ENCODE measurements at places on chromosomes 7 and 10.

- no peak for DNase-seq
Measured at GRCh38 chr10:30057421-30057841, 2.0 kb downstream of the JCAD start.

DNA sequence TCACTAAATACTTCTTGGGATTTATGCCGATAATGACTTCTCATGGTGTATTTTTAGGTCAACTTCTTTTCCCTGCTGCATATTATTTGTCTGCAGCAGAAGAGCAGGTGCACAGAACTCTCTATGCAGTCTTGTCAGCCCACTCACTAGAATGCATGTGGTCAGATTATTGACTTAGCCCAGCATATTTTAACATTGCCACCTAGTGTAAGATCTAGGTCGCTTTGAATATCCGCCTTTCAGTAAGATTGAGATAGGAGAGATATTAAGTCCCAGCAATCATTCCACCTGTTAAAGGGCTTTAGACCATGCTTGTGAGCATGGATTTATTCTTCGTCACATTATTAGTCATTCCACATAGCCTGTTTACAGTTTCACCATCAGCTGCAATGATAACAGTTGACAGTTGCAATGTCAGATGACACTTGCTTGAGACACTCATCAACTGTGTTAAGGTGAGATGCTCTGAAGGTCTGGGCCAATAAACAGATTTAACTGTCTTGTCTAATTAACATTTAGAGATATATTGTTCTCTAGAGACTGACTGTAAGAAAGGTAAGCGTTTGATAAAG lies 491.7 kb downstream of the ARL4A start:
- no peak for DNase-seq

DNA sequence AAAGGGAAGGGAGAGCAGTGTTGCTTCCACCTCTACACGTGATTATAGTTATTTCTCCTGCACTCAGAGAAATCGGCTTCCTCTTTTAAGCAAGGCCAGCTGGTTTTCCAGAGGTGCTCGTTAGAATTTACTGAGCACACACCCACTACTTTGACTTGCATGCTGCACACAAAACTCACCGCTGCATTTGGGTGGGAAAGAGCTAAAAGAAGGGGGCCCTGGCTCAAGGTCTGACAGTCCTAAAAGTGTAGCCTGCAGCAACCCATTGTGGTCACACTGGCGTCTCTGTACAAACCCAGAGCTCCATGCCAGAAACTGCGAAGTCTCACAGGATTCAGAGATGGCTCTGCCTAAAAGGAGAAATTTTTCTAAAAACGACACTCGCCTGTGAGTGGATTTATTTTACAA lies 133.7 kb downstream of the SLC25A13 start:
- no peak for DNase-seq

DNA sequence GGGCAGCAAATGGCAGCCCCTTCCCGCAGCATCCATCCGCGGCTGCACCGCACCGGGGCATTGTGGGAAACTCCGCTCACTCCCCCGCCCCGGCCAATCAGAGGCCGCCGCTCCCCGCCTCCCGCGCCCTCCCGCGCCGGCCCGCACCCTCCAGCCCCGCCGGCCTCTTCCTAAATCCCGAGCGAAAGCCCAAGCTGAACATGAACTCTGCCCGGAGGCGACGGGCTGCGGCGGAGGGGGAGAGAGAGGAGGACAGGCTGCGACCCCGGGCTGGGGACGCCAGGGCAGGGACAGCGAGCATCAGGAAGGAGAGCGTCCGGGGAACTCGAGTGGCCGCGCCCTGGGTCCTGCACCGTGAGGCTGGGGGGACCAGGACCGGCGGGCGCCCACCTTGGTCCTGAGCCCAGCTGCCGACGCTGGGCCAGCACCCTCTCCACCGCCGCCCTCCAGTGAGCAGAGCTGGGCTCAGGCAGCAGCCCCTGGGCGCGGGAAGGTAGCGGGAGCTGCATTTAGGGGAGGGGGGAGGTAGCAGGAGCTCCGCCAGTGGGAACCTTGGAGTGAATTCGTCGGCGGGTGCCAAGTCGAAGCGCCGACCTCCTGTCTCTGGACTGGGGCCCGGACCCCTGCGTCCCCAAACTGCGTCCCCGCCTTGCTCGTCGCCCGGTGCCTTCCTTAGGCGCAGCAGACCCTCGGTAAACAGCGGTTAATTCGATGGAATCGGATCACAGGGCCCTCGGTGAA lies at the start of gene DGKI:
Gene DGKI, minus strand, starts transcription at position 148 of the 741 bp plus-strand sequence.
- DNase-seq: no peak

DNA sequence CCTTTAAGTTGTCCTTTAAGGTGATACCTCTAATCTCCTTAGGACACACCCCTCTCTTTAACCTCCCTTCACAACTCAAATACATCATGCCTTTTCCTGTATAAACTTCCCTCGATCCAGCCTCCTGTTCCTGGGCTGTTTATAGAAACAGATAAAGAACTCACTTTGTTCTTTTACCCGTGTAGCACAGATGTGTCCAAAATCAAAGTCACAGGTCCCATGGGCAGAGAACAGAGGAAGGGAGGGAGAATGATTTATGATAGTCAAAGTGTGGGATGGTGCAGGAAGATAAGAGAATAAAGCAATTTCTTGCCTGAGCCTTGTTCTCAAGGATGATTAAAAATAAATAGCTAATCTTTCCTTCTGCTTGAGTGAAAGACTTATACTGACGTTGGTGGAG lies 50.3 kb upstream of the CABCOCO1 start:
- no peak for DNase-seq

- peak; percentile 32 for DNase-seq
Measured at GRCh38 chr10:108450280-108450679, 1285.8 kb upstream of the SORCS1 start.

GRCh38 chr10:16787361-16787791 lies 29.8 kb downstream of the RSU1 start:
- peak; percentile 95 for DNase-seq

- DNase-seq: no peak
Measured at GRCh38 chr7:148545932-148546331, 44.6 kb upstream of the C7orf33 start.
